ENCODE measurements at places on chromosomes 4 and X. TPM values are rescaled to one million over a fixed set of nuclear protein-coding genes. Genes with fewer than 3 reads are reported as not detected.

Gene SH2D1A
- not detected for total RNA-seq

Gene WDR19
- 14.5 TPM for total RNA-seq

Gene GABRG1
- total RNA-seq, result not detected

Gene TBX22
- total RNA-seq, result not detected

Gene SMIM14
- 10.4 TPM for total RNA-seq

Gene CFI
- total RNA-seq, result not detected

Gene VCX3B
- not detected for total RNA-seq

Gene KLB
- 0.03 TPM for total RNA-seq

Gene PDE5A
- total RNA-seq, result 5.4 TPM

Gene ENPEP
- total RNA-seq, result under 0.01 TPM

Gene CABS1
- not detected for total RNA-seq

Gene SLC6A8
- total RNA-seq, result 43.4 TPM

Gene BBS12
- total RNA-seq, result 3.0 TPM

Gene MAGEB10
- not detected for total RNA-seq

Gene TLR10
- total RNA-seq, result not detected

Gene RBM3
- total RNA-seq, result 230 TPM

Gene SYN1
- total RNA-seq, result 0.71 TPM

Gene ANAPC10
- 23.5 TPM for total RNA-seq
